Cerebellar nuclear complex (tissue), 1 donor: ENCODE measurements at places on chromosomes 16 and 17.

DNA sequence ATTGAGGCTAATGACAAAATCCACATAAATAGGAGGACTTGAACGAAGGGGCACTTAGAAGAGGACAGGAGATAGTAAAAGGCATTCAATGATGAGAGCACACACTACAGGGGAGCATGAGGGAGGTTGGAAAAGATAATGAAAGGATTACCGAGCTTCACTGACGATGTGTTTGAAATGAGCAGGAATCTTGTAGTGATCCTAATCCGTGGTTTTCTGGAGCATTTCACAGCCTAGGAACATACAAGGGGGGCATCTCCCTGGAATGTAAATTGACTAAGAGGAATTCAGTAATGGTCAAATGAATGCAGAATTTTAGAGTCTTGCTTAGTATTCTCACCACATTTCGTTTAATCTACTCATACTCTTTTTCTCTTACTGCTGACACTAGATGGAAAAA lies 5.2 kb downstream of the ATMIN start:
- no peak for DNase-seq

DNA sequence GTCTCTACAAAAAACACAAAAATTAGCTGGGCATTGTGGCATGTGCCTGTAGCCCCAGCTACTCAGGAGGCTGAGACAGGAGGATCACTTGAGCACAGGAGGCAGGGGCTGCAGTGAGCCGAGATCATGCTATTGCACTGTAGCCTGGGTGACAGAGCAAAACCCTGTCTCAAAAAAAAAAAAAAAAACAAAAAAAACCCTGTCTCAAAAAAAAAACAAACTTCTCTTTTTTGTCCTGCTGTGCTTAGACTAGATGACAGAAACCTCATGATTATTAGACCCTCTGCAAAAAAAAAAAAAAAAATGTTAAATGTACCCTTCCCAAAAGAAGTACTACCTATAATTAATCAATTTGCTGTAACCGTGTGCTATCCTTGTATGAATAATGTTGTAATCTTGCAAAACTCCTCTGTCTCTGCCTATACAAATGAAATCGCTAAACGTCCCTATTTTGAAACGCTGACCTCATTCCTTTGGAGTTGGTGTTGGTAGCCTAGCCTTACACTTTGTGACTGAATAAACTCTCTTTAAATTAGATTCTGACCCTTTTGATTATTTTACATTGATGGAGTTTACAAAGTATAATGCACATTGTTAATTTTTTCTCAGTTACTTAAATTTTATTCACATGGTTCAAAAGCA lies 13.6 kb upstream of the DHRS7B start:
- no peak for DNase-seq

DNA sequence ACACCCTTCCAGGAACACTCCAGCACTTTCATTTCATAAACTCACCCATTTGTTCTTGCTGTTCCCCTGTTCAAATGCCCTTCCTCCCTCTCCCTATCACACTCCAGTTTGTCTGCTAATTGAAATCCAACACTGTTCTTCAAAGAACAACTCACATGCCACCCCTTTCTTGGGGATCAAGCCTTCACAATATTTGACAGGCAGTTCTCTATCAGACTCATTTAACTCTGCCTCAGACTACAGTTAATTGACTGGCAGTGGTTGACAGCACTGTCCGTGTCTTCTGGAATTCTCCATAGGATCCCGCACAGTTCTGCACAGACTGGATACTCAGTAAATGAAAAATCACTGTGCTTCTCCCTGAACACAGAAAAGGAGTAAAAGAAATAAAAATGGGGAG lies 87.8 kb downstream of the PMP22 start:
- DNase-seq, result no peak

- DNase-seq, result no peak
Measured at GRCh38 chr17:71327376-71328059, 793.3 kb upstream of the SOX9 start.

GRCh38 chr17:9715503-9716016 lies 70.2 kb downstream of the USP43 start:
- DNase-seq, result no peak

GRCh38 chr17:56679777-56680422 lies 86.4 kb downstream of the NOG start:
- no peak for DNase-seq

DNA sequence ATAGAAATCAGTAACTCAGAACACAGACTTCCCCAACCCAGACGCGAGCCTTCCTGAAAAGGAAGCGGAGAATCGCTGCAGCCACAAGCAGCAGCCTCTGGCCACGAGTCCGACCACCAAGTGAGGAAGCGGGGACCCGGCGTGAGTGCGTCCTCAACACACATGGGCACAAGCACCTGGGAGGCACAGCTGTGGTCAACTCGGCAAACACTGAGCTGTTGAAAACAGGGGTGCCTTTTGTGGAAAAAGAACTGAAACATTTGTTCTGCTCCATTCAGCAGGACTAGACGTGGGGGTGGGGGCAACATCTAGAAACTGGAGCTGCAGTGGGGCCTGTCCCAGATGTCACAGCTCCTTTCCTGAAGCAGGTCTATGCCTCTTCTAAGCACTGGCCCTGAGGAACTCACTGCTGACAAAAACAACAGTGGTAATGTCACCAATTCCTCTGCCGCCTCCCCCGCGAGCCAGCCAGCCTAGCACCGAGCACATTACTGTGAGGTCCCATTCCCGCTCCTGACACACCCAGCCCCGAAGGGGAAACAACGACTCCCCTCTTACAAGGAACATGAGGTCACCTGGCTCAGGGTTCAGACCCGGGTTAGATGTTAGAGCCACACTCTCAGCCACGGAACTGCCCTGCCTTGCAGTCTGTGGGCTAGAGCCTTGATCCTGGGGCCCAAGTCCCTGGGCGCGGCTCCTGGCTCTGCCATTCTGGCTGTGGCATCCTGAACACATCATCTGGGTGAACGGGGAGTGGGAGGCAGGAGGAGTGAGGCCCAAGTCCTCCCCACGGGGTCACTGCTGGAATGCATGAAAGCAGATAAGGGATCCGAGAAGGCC lies 29.0 kb downstream of the KDM8 start:
- DNase-seq, result no peak

DNA sequence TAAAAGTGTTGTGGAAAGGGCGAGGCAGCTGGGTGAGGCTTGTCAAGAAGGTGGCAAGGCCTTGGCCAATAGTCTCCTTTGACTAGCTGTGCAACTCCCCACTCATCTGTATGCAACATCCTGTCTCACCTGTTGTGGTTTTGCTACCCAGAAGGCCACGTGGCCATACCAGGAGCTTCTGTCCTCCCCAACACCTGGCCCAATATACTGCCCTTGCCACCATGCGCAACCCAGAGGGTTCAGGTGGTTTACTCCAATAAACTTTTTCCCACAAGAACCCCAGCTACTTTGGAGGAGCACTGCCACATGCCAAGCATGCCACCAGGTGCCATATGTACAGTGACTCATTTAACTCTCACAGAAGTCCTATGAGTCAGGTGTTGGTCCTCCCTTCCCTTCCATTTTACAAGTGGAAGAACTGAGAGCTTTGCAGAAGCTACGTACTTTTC lies 10.2 kb downstream of the MYO19 start:
- no peak for DNase-seq
